ENCODE measurements at places on chromosomes 5 and 9.
A peak's percentile ranks its signal among the peaks of the same experiment; 100 is the strongest.

- DNase-seq = peak; percentile 76
These were observed 19.8 kb downstream of the TRIP13 start for GRCh38 chr5:912280-913091.

DNA sequence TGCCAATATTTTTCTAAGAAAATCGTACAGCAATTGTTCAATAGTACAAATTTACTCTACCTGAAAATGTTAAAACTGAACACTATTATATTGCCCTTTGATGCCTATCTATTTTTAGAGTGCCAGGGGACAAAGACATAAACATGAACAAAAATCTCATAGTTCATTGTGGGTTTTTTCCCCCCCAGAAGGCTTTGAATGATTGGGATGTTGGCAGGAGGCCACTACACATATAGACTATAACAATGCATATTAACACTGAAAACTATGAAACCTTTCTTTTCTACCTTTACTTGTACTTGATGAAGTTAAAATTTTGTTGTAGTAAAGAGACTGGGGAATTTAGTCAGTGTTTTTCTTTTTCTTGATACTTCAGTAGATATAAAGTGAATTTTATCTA is 12.5 kb downstream of the PRDM6 start:
- no peak for DNase-seq

- no peak for DNase-seq
These were observed 54.1 kb downstream of the MRPS30 start for GRCh38 chr5:44862808-44863207.

DNA sequence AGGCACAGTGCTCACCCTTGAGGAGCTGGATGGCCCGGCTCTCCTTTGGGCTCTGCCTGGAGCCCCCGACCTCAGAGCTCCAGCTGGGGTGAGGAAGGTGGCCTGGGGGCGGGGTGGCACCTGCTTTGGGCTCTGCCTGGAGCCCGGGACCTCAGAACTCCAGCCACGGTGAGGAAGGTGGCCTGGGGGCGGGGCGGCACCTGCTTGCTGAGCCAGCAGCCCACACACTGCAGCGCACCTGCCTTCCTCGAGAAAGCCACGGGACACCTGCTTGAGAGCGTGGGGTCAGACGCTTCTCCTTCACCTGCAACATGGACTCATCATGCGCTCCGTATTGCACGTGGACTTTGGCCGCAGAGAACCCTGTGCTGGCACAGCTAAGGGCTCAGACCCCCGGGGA is 51.8 kb downstream of the IRX2 start:
- DNase-seq = no peak

DNA sequence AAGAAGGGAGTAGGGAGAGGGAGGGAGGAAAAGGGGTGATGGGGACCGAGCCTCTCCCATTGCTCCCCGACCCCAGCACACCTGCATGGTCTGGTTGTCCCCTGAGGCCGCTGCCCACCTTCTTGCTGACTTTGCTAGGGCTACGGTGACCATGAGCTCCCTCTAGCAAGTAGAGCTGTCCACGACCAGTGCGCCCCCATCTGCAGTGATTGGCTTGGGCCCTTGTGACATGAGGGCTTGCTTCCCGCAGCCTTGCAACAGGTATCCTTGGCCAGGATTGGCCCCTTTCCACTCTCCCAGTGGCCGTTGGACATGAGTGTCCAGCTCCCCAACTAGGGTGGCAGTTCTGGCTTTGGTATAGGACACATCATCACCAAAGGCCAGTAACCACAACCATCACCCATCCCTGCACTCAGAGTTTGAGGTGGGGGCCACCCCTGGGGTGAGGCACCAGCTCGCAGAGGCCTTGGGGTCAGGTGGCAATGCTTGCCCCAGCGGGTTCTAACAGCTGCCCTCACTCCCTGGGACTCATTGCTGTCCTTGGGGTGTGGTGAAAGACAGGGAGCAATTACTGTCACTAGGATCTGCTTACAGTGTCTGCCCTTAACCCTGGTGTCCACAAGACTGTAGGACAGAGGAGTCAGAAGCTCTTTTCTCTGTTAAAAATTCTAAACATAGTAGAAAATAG is 17.2 kb upstream of the NINJ1 start:
- no peak for DNase-seq

GRCh38 chr5:50564079-50564478 is 102.4 kb upstream of the PARP8 start:
- peak; percentile 41 for DNase-seq

DNA sequence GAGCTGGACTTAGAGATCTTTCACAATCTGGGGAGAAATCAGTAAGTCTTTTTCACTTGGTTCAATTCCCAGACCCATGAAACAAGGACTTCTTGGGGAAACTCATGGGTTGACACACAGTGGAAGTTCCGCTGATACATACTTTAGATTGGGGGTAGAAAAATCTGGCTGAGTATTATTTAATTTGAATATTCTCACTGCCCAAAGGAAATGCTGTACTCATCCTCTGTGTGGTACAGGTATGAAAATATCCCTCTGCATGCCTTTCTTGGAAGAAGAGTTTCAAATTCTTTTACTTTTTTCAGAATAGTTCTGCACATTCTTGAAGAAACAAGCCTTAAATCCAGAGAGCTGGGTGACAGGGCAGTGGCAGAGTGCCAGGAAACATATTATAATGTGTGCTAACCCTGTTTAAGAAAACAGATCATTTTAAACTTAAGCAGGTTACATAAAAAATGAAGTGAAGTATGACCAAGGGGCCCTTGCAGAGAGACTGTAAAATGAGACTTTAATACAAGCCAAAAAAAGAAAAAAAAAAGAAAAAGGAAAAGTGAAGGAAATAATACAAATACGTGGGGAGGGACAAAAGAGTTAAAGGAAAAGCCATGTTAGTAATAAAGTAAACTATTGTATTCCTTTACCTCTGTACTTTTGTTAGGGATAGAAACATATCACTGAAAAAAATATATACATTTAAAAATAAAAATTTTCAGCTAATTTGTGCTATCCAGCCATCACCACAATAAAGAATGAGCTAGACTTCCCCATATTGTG is 173.4 kb upstream of the NR3C1 start:
- no peak for DNase-seq

GRCh38 chr9:31745468-31745867 is 639.0 kb upstream of the ACO1 start:
- DNase-seq = no peak

GRCh38 chr5:158869092-158869491 is 230.6 kb downstream of the EBF1 start:
- no peak for DNase-seq

- DNase-seq = no peak
These were observed 33.3 kb downstream of the CXXC5 start for GRCh38 chr5:139681466-139681865.

GRCh38 chr5:147439254-147439653 is 70.6 kb downstream of the DPYSL3 start:
- DNase-seq = no peak

DNA sequence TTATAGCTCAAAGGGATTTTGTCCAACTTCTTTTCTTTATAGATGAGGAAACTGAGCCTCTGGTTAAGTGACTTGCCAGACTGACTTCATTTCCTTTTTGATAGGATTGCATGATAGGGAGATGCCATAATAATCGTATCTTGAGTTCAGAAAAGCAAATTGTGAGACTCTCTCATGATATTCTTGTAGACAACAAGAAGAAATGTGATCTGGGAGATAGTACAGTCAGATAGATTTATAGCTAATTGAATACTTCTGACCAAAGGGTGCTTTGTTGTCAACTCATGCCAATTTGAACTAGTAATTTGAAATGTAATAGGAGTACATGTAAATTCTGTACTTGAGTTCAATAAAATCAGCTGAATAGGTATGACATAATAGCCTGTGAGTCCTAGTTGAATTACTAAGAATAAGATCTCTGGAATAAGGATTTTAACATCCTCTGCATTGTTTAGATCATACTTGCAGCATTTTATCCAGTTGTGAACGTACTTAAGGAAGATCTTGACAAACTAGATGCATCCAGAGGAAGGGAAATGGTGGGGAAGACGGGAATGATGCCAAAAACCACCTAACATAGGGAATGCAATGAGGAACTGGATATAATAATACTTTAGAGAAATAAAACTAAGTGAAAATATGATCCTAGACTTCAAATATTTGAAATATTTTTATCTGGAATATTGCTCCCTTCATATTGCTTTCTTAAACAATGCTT is 25.5 kb downstream of the CWC27 start:
- no peak for DNase-seq

- peak; percentile 2 for DNase-seq
These were observed 20.7 kb downstream of the TCF7 start for GRCh38 chr5:134135091-134135655.

DNA sequence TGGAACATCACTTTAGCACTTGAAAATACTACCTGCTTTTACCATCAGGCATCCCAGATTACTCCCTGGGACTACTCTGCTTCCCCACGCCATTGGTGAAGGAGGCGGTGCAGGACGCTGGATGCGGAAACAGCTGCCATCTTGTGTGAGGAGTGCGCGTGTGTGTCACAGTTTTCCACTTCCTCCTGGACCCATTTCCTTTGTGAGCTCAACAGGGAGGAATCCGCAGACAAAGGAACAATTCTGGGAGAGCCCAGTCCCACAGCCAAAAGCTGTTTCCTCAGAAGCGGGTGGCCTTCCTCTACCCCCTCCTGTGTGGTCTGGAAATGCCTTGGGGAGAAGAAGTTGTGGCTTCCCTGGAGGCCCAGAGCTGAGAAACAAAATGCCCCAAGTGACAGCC is 16.8 kb downstream of the AFAP1L1 start:
- no peak for DNase-seq

- DNase-seq = no peak
These were observed 152.7 kb upstream of the ADAMTS16 start for GRCh38 chr5:4987431-4987830.

DNA sequence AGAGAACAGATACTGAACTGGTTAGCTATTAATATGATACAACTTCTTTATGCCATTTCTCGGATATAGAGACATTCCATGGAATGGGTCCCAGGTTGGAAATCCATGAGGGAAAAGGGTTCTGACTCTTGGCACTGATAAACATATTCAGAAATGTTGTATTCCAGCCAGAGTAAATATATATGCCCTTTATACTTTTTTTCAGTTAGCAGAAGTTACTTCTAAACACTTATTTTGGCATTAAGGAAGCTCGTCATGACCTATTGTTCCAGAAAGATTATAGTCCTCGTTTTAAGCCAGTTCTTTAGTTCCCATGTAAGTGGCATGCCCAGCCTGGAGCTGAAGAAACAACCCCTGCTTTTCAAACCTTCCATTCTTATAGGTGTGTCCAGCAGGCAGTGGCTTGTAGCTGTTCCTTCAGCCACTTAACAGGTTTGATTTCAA is 181.6 kb downstream of the CD180 start:
- DNase-seq = no peak

DNA sequence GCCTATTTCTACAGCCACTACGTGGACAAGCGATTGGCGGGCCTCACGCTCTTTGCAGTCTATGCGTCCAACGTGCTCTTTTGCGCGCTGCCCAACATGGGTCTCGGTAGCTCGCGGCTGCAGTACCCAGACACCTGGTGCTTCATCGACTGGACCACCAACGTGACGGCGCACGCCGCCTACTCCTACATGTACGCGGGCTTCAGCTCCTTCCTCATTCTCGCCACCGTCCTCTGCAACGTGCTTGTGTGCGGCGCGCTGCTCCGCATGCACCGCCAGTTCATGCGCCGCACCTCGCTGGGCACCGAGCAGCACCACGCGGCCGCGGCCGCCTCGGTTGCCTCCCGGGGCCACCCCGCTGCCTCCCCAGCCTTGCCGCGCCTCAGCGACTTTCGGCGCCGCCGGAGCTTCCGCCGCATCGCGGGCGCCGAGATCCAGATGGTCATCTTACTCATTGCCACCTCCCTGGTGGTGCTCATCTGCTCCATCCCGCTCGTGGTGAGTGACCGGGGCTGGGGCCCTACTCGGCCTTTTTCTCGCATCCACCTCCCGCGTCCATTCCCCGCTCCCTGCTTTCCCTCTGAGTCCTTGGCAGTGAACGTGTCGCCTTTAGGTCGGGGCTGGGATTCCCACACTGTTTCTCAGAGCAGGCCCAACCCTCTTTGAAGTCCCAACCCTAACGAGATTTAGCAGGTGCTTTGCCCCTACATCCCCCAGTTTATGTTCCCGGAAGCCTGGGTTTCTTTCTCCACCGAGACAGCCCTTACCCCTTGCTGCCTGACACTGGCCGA is 1.8 kb downstream of the PTGER4 start:
- DNase-seq = peak; percentile 77

DNA sequence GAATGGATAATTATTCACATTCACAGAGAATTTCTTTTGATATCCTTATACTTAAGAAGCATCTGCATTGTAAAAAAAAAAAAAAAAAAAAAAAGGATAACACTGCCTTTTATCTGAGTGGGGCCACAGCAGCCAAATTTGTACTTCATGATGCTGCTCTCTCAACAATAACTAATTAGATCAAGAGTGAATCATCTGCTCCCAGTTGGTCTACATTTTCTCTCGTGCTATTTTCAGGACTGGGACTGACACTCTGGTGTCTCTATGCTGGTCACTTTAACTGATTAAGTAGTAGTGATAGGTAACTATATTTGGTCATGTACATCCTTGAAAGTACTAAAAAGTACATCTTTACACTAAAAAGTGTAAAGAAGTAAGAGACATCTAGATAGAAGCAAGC is 90.1 kb downstream of the RFX3 start:
- DNase-seq = no peak

DNA sequence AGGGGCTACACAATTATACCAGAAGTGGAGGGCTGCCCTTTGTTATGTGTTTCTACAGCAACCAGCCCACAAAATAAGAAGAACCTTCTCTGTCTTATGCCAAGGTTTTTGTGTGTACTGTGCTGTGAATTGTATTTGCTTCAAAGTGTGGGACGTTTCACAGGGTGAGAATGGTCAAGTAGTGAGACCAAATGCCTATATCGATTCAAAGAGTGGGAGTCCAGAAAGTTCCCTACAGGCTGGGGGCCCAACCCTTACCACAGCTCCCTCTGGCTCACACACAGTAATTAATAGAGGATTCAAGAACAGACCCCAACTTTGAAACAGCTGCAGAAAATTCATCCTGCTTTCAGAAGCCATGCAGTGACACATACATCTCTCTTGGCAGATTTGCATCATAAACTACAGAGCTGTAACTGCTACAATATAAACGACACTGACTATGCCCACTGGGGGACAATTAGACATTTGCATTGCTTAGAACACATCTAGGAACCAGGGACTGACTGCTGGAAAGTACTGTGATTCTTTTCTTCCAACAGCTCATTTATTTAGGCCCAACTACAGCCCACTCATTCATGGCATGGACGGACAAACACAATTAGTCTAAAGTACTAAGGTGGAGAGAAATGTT is 12.8 kb downstream of the ENC1 start:
- no peak for DNase-seq

DNA sequence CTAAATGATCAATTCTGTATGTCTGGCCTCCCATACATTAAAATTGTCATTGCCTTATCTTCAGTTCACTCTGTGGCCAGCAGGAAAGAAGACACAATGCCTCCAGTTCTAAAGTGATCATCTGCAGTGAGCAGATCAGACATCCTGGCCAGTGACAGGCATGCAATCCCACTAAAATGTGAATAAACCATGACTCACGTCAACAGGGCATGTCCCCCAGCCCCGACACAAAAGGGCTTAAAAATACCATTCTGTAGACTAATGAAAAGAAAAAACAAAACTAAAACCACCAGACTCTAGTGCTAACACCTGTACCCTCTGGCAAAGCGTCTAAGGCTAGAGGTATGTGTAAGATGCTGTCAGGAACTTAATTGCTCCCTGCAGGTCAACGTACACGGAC is 38.5 kb downstream of the DDX31 start:
- DNase-seq = no peak

- peak; percentile 39 for DNase-seq
These were observed 13.3 kb downstream of the ANXA6 start for GRCh38 chr5:151144275-151144674.

- DNase-seq = peak; percentile 45
These were observed at the start of gene SHROOM1 for GRCh38 chr5:132830436-132831094. SHROOM1 (minus strand) TSS chr5:132830647; CDS start chr5:132826140, 4,507 bp downstream.

All from activated CD8-positive, alpha-beta T cell treated with anti-CD3 and anti-CD28 coated beads for 36 hours (primary cell).